A549 treated with DMSO at 1 μM for 4 hours (cell line): ENCODE measurements at places on chromosomes 11 and 22. TPM values are rescaled to one million over a fixed set of nuclear protein-coding genes. Genes with fewer than 3 reads are reported as not detected.

CCDC15 gene
- total RNA-seq = 0.52 to 0.74 TPM (median 0.62 TPM) in 5 replicates

DEFB108B gene
- total RNA-seq = not detected in 5 replicates

MIAT gene
- 0.29 to 0.56 TPM (median 0.39 TPM) in 5 replicates for total RNA-seq

BAIAP2L2 gene
- total RNA-seq = 4.3 to 5.2 TPM (median 4.3 TPM) in 5 replicates

OR51I1 gene
- total RNA-seq = not detected in 5 replicates

GSTP1 gene
- total RNA-seq = 1,469 to 1,648 TPM (median 1,554 TPM) in 5 replicates

BLID gene
- total RNA-seq = 0.10 to 0.29 TPM in 2 of 5 replicates, not detected in the others

C11orf52 gene
- total RNA-seq = not detected in 5 replicates

KRTAP5-9 gene
- total RNA-seq = not detected in 5 replicates

CALCA gene
- 0.08 to 0.12 TPM in 2 of 5 replicates, not detected in the others for total RNA-seq

IL18BP gene
- 3.8 to 5.8 TPM (median 5.1 TPM) in 5 replicates for total RNA-seq

ZNF195 gene
- 17.5 to 23.0 TPM (median 20.1 TPM) in 5 replicates for total RNA-seq

SCN4B gene
- total RNA-seq = 0.02 to 0.06 TPM (median 0.05 TPM) in 5 replicates

UPK3A gene
- not detected in 5 replicates for total RNA-seq

ZNF215 gene
- 1.0 to 1.5 TPM (median 1.3 TPM) in 5 replicates for total RNA-seq
